ENCODE measurements at places on chromosomes 2 and 18.

DNA sequence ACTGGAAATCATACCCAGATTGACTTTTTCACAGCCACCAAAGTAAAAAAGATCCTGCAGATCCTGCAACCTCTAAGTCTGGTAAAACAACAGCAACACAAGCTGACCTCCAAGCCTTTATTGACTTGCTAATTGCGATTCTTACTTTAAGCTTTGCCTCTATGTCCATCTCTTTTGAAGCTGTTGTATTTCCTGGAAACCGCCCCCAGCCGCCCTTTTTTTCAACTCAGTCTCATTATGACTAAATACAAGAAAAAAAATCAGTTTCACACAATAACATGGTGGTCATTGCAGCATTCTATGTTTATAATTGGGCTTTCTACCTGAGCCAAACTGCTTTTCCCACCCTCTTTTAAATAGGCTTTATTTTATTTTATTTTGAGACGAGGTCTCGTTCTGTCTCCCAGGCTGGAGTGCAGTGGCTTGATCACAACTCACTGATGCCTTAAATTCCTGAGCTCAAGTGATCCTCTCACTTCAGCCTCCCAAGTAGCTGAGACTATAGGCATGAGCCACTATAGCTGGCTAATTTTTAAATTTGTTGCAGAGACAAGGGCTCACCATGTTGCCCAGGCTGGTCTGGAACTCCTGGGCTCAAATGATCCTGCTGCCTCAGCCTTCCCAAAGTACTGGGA is 76.2 kb downstream of the MOGAT1 start:
- no peak for DNase-seq

GRCh38 chr2:165631089-165631488 is 161.6 kb downstream of the CSRNP3 start:
- no peak for DNase-seq

- DNase-seq: peak; percentile 45
Measured at GRCh38 chr2:173623438-173624319, 269.0 kb downstream of the CDCA7 start.

DNA sequence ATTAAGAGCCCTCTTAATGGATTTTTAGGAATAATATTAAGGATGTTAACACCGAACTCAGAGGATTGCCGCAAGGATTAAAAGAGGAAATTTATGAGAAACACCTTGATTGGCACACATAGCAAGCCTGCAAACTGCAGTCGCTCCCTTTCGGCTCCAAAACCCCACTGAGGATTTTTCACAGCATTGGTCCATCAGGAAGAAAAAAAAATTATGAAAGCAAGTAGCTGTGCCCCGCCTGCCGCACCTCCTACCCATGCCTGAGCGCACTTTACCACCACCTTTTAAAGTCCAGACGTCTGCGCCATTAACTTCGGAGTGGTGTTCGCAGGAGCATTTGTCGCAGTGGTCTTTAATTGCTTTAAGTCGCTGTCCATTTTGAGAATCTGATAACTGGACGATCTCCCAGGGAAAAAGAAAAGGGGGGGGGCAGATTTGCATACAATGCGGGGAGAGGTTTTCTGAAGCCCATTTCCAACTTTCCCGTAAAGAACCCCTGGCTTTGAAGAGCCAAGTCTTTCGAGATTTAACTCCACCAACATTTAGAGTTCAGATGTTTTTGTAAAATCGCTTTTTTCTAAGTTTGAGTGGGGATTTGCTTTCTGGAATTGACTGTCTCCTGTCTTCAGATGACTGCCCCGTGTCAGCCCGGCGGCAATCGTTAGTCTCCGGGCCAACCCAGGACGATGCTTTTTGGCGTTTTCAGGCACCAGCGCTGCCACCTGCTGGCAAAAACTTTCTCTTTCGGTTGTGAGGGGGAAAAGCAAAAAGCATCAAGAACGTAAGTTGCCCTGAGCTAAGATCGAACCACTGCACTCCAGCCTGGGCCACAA is 913 bp upstream of the TRABD2A start:
- DNase-seq: peak; percentile 92

DNA sequence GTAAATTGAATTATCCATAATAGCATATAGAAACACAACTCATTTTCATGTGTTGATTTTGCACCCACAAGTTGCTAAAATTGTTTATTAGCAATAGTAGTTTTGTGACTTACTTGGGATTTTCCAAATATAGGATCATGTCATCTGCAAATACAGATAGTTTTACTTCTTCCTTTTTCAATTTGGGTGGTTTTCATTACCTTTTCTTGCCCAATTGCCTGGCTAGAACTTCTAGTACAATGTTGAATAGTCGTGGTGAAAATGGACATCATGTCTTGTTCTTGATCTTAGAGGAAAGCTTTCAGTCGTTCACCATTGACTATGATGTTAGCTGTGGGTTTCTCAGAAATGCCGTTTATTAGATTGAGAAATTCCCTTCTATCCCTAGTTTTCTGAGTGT is 60.2 kb upstream of the TCF7L1 start:
- no peak for DNase-seq

DNA sequence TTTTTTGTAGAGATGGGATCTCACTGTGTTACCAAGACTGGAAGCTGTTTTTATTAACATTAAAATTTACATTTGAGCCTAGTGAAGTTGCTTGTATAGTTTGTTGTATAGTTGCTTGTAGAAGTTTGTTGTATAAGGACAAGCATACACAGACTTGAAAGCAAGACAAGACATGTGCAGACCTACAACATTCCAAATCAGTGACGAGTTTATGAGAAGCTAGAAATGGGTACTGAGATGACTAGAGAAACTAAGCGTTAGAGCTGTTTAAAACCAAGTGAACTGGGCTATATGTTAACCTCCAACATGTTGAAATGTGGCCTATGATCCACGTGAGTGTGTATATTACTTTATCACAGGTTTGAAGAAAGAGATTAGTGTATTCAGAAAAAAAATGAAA is 39.1 kb downstream of the ABCB11 start:
- DNase-seq: no peak

- DNase-seq: peak; percentile 69
Measured at GRCh38 chr2:3460156-3460555, 59.2 kb downstream of the ADI1 start.

GRCh38 chr2:189369566-189369965 is 71.7 kb upstream of the WDR75 start:
- DNase-seq: no peak

GRCh38 chr2:150167711-150168110 is 319.8 kb downstream of the RND3 start:
- no peak for DNase-seq

- DNase-seq: peak; percentile 17
Measured at GRCh38 chr18:35413163-35413511, 36.0 kb upstream of the ZNF396 start.

DNA sequence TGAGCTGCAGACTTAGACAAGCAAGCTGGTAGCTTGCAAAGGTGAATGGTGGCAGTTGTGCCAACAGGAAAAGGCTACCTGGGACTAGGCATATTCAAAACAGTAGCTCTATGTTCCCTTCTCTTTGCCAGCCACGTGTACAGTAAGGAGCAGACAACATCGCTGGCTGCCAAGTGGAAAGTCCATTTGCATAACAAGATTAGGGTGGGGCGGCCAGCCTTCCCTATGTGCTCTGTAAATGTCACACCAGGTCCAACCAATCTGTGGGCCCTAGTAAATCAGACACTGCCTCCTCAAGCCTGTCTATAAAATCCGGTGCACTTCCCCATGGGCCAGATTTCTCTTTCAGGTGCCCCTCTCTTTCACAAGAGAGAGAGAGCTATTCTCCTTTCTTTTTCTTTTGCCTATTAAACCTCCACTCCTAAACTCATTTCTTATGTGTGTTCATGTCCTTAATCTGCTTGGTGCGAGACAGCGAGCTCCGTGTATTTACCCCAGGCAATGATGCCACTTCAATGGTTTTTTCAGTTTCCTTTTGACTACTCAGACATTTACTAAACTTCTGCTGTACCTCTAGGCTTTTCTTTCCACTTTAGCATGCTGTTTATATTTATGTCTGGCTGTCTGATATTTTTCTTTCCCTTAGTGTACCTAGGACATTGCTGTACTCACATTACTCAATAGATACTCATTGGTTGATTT is 297.4 kb upstream of the GCFC2 start:
- no peak for DNase-seq

GRCh38 chr2:52881606-52882005 is 886.0 kb upstream of the CHAC2 start:
- no peak for DNase-seq

- no peak for DNase-seq
Measured at GRCh38 chr18:12299862-12300261, 8.2 kb upstream of the TUBB6 start.

DNA sequence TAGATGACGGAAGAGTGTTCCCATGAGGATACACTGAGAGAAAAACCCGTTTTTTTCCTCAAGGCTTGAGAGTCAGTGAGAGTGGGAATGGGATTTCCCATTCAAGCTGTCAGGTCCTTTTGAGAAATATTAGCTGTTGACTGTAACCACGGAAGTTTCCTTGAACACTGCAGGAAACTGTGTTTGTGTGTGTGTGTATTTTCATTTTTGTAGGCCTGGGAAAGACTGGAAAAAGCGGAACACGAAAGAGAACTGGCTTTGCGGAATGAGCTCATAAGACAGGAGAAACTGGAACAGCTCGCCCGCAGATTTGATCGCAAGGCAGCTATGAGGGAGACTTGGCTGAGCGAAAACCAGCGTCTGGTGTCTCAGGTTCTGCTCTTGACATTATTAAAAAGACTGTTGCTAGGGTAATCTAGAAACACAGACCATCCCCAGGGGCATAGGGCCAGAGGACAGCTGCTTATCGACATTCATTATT is 98.8 kb upstream of the EML6 start:
- peak; percentile 60 for DNase-seq

DNA sequence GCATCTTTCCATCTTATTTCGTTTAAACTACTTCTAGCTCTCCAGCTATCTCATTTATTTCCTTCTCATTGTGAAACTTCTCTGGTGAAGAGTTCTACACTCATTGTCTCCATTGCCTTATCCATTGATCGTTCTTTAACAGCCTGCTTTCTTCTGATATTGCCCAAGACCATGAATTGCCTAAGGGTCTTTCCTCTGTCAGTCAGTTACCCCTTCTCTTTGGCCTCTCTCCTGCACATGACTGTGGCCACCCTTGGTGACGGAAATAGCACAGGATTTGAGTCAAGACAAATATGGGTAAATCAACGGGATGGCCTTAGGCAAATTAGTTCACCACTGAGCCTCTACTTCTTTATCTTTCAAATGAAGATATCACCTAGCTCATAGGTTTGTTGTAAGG is 26.6 kb downstream of the NHEJ1 start:
- DNase-seq: no peak

GRCh38 chr2:188406414-188406813 is 114.7 kb downstream of the GULP1 start:
- no peak for DNase-seq

- DNase-seq: peak; percentile 44
Measured at GRCh38 chr18:77103187-77103850, 29.3 kb downstream of the MBP start.

GRCh38 chr2:30213326-30213725 is 18.0 kb upstream of the LBH start:
- no peak for DNase-seq

- DNase-seq: no peak
Measured at GRCh38 chr2:53342248-53342647, 425.4 kb upstream of the CHAC2 start.

GRCh38 chr18:60452421-60452820 is 79.8 kb upstream of the MC4R start:
- no peak for DNase-seq

DNA sequence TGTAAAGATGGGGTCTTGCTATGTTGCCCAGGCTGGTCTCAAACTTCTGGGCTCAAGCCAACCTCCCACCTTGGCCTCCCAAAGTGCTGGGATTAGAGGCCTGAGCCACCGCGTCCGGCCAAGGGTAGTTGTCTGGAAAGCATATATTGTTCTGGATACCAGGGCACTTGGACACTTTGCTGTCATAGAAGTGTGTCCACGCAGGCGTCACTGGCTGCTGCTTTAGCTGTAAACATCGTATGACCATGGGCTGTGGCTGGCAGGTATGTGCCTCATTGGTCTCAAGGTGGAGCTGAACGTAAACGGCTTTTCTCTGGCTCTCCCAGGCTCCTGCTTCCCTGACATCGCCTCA is 3.2 kb upstream of the GPR35 start:
- DNase-seq: no peak

- DNase-seq: peak; percentile 17
Measured at GRCh38 chr2:74985978-74986609, 27.7 kb downstream of the POLE4 start.

GRCh38 chr2:224284134-224284946 is 117.6 kb downstream of the FAM124B start:
- DNase-seq: peak; percentile 84

GRCh38 chr2:49950646-49951045 is 796.3 kb upstream of the FSHR start:
- no peak for DNase-seq

All from eye (tissue), 1 donor.